Hematopoietic multipotent progenitor cell treated with erythropoietin and hydrocortisone succinate and interleukin-3 and kit ligand, for 15 days (in vitro differentiated cells): ENCODE measurements at places on chromosomes 13 and 19.

- DNase-seq, result no peak
These were observed 8.3 kb downstream of the COL4A1 start for GRCh38 chr13:110298505-110299282.

GRCh38 chr19:13840305-13841085 is 36.4 kb upstream of the NANOS3 start:
- DNase-seq, result peak; percentile 86

GRCh38 chr13:78586706-78587105 is 16.6 kb downstream of the POU4F1 start:
- DNase-seq, result no peak

- DNase-seq, result no peak
These were observed 16.0 kb downstream of the MYO1F start for GRCh38 chr19:8561075-8561764.
